GM12864 (cell line): ENCODE measurements at places on chromosomes 3 and 15.
A peak's percentile ranks its signal among the peaks of the same experiment; 100 is the strongest.

- no peak for DNase-seq
Observed at GRCh38 chr3:54891540-54891897, 36.3 kb downstream of the LRTM1 start.

DNA sequence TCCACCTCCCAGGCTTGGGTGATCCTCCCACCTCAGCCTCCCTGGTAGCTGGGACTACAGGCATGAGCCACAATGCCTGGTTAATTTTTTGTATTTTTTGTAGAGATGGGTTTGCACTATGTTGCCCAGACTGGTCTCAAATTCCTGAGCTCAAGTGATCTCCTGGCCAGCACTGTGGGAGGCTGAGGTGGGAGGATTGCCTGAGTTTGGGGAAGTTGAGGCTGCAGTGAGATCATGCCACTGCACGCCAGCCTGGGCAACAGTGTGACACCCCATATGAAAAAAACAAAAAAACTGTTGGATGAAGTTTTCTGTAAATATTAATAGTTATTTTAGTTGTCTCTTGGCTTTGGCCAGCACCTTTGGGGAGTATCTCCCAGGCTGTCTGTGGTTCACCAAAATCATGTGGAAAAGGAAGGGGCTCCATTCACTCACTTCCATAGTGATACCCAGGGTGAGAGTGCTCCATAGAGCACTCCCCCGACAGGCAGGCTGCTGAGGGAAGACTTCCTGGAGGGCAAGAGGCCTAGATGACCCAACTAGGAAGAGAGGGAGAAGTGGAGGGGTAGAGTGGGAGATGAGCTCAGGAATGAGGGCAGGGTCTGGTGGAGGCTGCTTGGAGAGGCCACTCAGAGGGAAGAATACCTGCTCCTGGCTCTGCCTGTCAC is 47.1 kb downstream of the CDC25A start:
- no peak for DNase-seq

- DNase-seq = peak; percentile 70
Observed at GRCh38 chr3:122572940-122573412, 4.5 kb upstream of the PARP15 start.

GRCh38 chr3:135106445-135106844 is 311.4 kb downstream of the EPHB1 start:
- DNase-seq = no peak

GRCh38 chr3:101571028-101571895 is 2.7 kb upstream of the PCNP start:
- DNase-seq = no peak

DNA sequence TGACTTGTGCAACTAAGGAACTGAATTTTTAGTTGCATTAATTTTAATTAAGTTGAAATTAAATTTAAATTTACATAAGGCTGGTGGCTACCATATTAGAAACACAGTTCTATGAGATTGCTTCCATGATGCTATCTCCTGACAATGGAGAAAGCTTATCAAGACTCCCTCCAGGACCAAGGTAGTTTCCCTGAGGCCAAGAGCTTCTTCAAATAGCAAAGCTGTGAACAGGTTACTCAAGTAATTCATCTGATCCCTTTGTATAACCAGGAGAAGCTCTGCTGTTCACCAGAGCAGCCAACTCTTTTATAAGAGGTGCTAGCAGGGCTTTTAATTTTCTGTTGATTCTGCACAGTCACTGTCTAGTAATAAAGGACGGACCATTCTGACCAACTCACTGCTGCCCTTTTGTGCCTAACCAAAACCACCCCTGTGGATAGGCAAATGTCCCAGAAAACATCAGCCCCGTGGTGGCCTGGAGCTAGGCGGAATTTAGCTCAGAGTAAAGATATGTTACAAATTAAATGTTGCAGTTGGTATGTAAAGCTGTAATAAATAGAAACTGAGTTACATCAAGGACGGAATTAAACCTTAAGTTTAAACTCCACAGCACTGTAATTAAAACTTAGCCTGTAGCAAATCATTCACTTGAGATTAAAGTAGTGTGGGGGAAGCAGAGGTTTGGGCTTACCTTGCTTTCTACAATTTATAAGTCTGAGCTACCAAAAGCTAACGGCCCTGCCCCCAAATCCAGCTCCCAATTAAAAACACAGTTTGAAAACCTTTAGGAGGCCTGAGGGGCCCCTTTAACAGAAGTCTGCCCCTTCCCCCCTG is 55.6 kb upstream of the LRTM1 start:
- no peak for DNase-seq

GRCh38 chr15:79657722-79658121 is 225.6 kb downstream of the MINAR1 start:
- no peak for DNase-seq

GRCh38 chr15:69369631-69370030 is 44.5 kb upstream of the KIF23 start:
- DNase-seq = no peak

GRCh38 chr3:104909198-104909597 is 457.5 kb upstream of the ALCAM start:
- DNase-seq = no peak

- peak; percentile 70 for DNase-seq
Observed at GRCh38 chr15:69666441-69666882, 213.8 kb downstream of the RPLP1 start.

- no peak for DNase-seq
Observed at GRCh38 chr3:47841786-47842349, 38.9 kb downstream of the DHX30 start.
